ENCODE measurements at places on chromosomes 2 and 18.
A peak's percentile ranks its signal among the peaks of the same experiment; 100 is the strongest.

DNA sequence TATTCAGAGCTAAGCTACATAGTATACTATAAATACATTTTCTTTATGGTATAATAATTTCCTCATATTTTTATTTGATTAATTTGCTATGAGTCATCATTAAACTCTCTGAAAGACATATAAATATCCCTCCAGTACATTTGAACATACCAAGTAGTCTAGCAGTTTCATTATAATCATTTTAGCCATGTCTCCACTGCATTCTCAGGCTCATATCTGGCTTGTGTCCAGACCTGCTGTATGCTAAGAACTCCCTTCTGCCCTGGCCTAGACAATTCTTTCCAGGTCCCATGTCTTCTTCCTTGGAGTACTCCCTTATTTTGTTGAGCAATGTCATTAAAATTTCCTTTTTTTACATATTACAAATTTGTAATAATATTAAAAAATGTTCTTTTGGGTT lies 16.6 kb upstream of the DYNC1I2 start:
- DNase-seq: no peak

DNA sequence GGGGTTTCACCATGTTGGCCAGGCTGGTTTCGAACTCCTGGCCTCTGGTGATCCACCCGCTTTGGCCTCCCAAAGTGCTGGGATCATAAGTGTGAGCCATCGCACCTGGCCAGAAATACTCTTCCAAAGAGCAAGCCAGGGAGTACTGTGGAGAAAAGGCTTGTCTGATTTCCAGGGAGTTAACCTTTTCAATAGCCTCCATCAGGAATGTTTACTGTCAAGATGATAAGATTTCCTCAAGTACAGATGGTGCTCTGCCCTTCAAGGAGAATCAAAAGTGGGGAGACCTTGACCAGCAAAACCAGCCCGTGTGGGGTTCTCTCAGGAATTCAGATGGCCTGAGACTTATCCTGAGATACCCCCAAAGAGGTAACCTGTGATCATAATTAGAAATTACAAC lies 237.2 kb downstream of the PRKCE start:
- DNase-seq: no peak

GRCh38 chr2:197675246-197675645 lies at the start of gene RFTN2:
TSS of gene RFTN2 (minus strand) at chr2:197675587. CDS start at chr2:197675458, 129 bp downstream.
- no peak for DNase-seq

- DNase-seq: no peak
Observed at GRCh38 chr2:170598067-170598395, 117.1 kb upstream of the SP5 start.

- DNase-seq: peak; percentile 18
Observed at GRCh38 chr2:218658671-218659257, 659 bp downstream of the ZNF142 start.

DNA sequence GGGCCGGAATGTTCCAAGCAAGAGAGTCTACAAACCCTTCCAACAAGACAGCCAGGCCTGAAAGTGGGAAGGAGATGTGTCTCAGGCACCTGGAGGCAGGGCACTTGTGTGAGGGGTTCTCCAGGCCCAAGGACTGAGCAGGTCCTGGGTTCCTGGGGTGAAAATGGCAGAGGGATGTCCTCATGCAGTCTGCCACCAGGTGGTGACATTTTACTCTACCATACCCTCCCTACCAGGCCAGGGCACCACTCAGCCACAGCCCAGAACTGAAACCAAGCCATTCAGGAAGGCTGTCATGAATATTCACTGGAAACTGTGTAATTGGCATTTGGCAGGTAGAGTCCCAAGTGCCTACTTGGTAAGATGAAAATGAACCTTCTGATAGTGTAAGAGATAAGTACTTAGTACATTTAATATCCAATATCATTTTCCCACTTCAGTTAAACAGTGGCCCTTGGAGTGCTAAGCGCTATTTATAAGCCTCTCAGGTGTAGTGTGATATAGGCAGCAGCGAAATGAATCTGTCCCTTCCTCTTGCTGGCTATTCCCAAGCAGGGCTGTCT lies 185.1 kb downstream of the MYO5B start:
- peak; percentile 2 for DNase-seq

DNA sequence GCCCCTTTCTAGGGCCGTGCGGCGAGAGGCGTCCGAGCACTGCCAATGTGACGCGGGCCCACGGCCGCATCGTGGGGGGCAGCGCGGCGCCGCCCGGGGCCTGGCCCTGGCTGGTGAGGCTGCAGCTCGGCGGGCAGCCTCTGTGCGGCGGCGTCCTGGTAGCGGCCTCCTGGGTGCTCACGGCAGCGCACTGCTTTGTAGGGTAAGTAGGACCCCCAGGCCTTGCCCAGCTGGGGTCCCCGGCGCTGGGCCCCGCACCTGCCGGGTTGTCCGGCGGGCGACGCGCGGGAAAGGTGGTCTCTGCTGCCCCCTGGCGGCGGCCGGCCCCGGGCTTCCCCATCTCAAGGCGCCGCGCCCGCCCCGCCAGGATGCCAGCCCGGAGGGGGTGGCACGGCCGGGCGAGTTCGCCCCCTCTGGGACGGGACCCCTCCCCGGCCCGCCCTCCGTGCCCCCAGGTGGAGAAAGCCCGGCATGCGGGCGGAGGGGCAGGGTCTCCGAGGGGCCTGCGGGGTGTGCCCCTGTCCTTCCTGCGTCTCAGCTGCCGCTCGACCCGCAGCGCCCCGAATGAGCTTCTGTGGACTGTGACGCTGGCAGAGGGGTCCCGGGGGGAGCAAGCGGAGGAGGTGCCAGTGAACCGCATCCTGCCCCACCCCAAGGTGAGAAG lies 1.9 kb downstream of the PRSS56 start:
- peak; percentile 56 for DNase-seq

- no peak for DNase-seq
Observed at GRCh38 chr2:200655918-200656580, 70.2 kb downstream of the AOX1 start.

GRCh38 chr2:25379535-25379934 lies 37.8 kb upstream of the DNMT3A start:
- no peak for DNase-seq

DNA sequence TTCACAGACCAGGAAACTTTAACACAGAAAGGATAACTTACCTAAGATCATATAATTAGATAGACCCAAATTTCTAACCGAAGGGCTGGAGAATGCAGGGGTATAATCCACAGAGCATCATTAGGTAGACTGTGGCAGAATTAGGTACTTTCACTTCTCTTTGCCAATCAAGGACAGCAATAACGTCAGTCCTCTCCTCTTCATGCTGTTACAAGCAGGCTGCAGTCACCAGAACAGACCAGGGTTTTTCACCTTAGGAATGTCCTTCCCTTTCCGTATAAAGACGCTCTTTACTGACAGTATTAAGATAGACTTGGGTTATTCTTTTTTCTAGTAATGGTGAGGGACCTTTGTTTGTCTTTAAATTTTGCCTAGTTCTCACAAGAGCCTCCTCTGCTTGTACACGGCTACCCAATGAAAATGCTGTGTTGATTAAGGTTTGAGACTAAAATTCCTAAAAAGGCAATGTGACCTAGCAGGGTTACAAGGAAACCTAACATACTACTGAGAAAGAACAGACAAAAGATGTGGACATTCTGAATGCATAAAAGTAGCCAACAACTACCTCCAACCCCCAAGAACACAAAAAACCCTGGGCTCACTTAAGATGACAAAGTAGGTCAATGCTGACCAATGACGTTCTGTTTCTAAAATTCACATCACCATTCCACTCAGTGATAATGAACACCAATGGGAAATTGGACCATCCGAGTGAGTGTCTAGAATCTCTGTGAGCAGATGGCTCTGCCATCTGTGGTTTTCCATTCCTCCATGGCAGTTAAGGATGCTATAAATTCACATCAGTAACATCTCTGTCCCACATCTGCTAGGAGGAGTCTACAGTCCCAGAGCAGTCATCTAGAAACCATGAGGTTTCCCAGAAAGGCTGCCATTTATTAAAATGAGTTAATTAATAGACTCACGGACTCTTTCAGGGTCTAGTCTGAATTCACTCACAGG lies 2.1 kb downstream of the PDIA6 start:
- DNase-seq: no peak

DNA sequence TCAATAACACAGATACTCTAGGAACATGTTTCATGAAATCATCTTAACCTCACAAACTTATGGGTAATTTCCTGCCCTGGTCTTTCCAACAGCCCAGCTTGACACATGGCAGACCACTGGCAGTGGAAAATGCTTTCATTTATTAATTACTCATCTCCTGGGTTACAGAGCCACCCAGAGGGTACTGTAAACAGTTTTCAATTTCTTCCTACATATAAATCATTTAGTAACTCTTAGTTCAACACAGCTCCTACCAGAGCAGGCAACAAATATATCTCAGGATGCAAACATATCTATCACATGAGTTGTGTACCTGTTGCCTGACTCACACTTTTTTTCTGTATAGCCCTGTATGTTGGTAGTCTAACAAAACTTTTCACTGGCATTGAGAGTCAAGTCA lies 99.2 kb upstream of the VRK2 start:
- no peak for DNase-seq

DNA sequence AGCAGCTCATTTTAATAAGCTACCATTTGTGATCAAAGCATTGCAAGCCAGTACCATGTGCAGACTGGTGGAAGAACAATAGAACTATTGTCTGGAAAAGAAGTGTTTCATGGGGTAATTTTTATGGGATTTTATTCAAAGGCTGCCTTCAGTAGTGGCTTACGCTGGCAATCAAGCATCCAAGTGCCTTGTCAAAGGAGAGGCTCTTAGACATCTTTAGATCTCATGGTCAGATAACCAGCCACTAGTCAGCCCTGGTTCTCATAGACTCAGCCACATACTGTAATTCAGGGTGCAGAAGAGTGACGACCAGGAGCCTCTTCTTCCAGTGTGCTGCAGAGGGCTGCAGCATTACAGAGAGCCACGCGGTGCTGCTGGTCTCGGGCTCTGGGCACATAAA lies 98.5 kb upstream of the NOSTRIN start:
- no peak for DNase-seq

- no peak for DNase-seq
Observed at GRCh38 chr2:170514140-170514539, 201.0 kb upstream of the SP5 start.
